ENCODE measurements at places on chromosomes 5 and 9. TPM values are rescaled to one million over a fixed set of nuclear protein-coding genes. Genes with fewer than 3 reads are reported as not detected.

ASS1 gene
- polyA plus RNA-seq: 0.59 TPM

GEMIN5 gene
- polyA plus RNA-seq: 8.4 TPM

DNA sequence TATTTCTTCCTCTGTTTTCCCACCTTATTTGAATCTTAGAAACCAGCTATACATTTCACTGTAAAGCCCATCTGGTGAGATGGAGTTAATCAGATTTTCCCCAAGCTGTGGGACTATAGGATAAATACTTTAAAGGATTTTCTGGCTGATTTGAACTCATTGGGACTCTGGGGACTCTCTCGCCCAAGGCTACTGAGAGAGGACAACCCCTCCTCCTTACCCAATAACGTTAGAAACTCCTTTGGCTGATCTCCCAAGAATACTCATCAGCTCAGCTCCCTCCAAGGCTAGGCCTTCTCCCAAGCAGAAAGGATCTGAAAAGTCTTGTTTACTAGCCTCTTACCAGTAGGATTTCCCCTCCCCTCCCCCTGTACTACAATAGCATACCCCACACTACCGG, 1.5 kb upstream of the GLRA1 start:
- DNase-seq: no peak

INSL6 gene
- polyA plus RNA-seq: not detected

IRX2 gene
- not detected for polyA plus RNA-seq

ZNF169 gene
- polyA plus RNA-seq: 6.4 TPM

QRFP gene
- polyA plus RNA-seq: not detected

GLRA1 gene
- not detected for polyA plus RNA-seq

DNA sequence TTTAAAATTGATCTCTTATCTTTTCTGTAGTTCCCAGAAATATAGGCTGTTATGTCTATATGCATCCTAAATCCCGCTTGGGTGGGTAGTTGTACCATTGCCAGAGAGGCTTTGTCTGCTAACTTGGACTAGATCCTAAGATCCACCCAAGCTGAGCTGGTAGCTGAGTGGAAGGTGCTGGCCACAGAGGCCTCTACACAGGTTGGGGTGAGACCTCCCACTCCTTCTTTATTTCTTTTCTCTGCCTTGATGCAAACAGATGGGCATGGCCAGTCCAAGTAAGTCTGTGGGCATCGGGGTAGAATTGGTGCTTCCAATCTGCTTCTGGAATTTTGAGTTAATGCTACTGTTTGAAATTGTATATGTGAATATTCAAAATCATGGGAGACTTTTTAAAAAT, 14.4 kb upstream of the GADD45G start:
- DNase-seq: no peak

GRCh38 chr5:178993236-178993765, 1.8 kb downstream of the GRM6 start:
- DNase-seq: no peak

GRCh38 chr9:120867676-120868338, 9.2 kb downstream of the PHF19 start:
- DNase-seq: no peak

- DNase-seq: no peak
Observed at GRCh38 chr5:13477118-13477737, 467.3 kb downstream of the DNAH5 start.

CDH9 gene
- polyA plus RNA-seq: not detected

GRM6 gene
- polyA plus RNA-seq: not detected

DNA sequence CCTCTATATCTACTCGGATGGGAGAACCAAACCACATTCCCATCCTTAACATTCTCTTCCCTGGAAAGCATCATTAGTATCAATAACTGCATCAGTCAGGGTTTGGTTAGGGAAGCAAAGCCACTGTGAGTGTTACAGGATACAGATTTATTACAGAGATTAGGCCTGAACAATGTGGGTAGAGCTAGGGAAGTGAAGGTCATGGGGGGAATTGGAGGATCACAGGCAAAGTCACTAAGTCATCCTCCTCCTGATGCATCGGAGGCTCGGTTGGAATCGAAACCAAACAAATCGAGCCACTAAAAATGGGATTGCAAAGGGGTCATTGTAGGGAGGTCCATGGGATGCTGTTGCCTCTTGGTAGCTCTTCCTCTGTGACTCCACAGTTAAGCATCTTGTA, 61.8 kb upstream of the ZBTB43 start:
- no peak for DNase-seq

- no peak for DNase-seq
Observed at GRCh38 chr9:125852386-125852785, 105.2 kb downstream of the PBX3 start.

FOXD4L6 gene
- polyA plus RNA-seq: 0.05 TPM

- DNase-seq: no peak
Observed at GRCh38 chr5:154479160-154479943, 1.3 kb upstream of the HAND1 start.

CBY3 gene
- polyA plus RNA-seq: not detected

DNA sequence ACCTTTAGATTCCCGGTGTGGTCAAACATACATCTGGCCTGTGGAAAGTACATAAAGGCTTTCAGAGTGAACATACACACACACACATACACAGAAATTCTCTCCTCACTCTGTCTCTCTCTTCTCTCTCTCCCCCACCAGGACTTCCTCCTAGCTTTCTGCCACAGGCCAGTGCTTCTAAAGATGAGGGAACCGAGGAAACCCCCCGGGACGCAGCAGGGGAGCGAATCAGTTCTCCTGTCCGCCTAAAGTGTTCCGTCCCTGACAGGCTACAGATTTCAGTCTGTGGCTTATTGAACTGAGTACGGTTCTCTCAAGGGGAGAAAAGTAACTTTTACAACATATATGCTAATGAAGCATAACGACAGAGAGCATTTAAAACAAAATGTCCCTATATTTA, 75.8 kb downstream of the MED27 start:
- DNase-seq: no peak

DNA sequence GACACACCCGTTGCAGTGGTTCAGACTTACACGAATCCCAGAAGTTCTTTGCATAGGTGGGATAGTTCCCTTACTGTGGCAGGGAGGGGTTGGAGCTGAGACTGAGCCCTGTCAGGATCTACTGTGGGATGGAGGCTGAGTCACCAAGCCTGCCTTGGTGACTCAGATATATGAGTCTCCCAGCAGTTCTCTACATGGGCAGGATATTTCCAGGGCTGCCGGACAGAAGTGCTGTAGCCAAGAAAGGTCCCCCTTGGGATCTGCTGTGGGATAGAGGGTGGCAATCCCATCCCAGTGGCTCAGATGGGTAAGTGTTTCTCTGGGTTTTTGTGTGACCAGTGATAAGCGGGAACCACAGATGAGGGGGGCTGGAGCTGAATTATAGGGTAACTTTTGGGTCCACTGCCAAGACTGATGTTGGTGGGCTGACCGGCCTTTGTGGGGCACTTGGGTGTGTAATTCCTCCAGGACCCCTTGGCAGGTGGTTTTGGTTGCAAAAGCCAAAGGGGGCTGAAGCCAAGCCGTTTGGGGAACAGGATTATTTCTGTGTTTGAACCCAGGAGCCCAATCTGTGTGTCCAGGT, 18.7 kb downstream of the XRCC4 start:
- no peak for DNase-seq

GRCh38 chr5:122129306-122129705, at the start of gene ZNF474:
Gene ZNF474, plus strand, starts transcription at chr5:122129546. Its CDS starts 22,445 bp downstream, at chr5:122151991.
- DNase-seq: no peak

GRCh38 chr5:14143546-14143840, 351 bp downstream of the TRIO start:
- DNase-seq: no peak

DNA sequence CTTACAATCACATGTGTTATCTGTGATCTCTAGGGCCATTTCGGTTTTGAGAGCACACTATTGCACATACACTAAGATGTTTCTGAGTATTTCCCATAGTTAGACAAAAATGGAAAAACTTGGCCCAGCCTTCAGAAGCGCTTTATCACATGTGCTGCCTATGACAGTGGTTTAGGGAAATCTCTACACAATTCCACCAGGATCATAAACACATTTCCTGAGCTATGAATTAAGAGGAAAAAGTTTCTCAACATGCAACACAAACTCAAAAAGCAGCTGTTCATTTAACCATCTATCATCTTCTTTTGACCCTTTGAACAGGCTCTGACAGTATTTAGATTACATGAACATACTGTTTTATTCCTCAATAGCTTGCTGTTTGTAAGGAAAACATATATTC, 15.1 kb downstream of the FGF1 start:
- no peak for DNase-seq

DNA sequence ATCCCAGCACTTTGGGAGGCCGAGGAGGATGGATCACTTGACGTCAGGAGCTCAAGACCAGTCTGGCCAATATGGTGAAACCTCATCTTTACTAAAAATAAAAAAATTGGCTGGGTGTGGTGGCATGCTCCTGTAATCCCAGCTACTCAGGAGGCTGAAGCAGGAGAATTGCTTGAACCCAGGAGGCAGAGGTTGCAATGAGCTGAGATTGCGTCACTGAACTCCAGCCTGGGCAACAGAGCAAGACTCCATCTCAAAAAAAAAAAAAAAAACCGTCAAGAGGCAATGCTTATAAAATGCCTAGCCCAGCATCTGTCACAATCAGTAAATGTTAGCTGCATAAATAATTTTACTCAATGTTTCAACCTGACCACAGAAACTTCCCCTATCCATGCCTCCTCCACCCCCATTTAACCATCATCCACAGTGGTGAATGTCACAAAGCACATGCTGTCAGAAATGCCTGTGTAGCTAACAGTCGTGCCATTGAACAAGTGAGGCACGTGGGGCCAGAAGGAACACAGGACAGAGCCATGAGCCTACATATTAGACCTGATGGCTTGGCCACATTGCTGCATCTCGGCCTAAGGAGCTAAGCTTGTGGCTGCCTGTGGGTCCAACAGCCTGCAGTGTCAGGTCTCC, 16.8 kb upstream of the TCOF1 start:
- no peak for DNase-seq

- no peak for DNase-seq
Observed at GRCh38 chr9:6367128-6367890, 39.1 kb downstream of the TPD52L3 start.

- DNase-seq: no peak
Observed at GRCh38 chr5:83312663-83313062, 158.9 kb upstream of the VCAN start.

SPATA31D4 gene
- polyA plus RNA-seq: not detected

GRCh38 chr9:21995666-21996398, 1.2 kb downstream of the CDKN2B-AS1 start:
- DNase-seq: peak; percentile 68

MYMK gene
- polyA plus RNA-seq: not detected

- DNase-seq: no peak
Observed at GRCh38 chr9:134571946-134572917, 69.4 kb upstream of the COL5A1 start.

GRCh38 chr5:72363166-72363802, 43.1 kb downstream of the PTCD2 start:
- DNase-seq: no peak

- DNase-seq: no peak
Observed at GRCh38 chr5:166595274-166595951, 1696.0 kb upstream of the WWC1 start.

GRCh38 chr9:35675732-35676392, 2.1 kb downstream of the CA9 start:
- peak; percentile 96 for DNase-seq

GRCh38 chr5:146410272-146410671, 36.9 kb upstream of the TCERG1 start:
- no peak for DNase-seq

DNA sequence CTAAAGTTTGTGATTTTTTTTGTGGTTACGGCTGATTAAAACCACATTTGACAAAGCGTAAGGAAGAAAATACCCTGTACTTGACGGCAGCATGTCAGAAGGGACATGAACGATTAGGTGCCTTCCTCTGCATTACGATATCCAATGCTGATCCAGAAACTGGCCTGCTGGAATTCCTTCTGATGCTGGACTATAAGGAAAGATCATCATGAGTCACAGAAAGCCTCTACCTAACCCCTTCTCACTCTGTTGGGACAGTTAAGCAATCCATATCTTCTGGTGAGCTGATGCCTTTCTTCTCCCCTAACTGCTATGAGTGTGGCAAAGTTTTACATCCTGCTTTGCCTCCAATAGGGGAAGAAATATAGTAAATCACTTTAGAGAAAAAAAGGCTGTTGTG, 78.4 kb upstream of the PAPPA start:
- DNase-seq: no peak

CD72 gene
- polyA plus RNA-seq: 2.5 TPM

DNA sequence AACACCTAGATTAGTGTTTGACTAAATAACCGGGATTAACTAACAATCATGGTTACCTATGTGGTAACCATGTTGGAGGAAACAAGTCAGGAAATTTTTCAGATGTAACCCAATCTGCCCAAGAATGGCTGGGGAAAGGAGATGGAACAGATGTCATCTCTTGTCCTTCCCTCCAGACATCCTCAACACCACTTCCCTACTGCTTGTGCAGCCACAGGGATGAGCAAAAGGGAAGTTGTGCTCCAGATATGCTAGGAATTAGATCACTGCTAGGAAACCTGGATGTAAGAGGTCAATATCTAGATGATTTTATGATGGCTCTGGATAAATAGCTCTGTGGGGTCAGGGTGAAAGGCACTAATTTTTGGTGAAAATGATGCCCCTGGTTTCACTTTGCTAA, 61.3 kb upstream of the ELL2 start:
- no peak for DNase-seq

- no peak for DNase-seq
Observed at GRCh38 chr9:99785010-99785590, 36.6 kb upstream of the NR4A3 start.

RASEF gene
- not detected for polyA plus RNA-seq

SPINK13 gene
- not detected for polyA plus RNA-seq

TRAF1 gene
- polyA plus RNA-seq: 1.2 TPM

DNA sequence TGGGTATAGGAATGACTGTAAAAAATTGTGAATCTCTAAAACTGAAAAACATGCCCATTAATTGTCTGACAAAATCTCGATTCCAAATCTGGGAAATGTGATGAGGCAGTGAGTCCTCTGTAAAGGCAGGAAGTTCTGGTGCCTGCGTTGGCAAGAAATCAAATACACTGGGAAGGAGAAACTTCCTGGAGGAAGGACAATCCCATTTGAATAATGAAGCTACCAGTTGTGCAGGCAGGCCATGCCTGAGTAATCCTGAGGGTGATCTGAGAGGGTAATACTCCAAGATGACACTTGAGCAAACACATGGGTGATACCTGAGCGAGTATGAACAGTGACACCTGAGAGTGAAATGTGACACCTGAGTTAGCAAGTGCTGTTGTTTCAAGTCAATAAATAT, 49.7 kb downstream of the KIF24 start:
- peak; percentile 39 for DNase-seq

- DNase-seq: no peak
Observed at GRCh38 chr5:54702470-54702869, 184.9 kb downstream of the SNX18 start.

MAP1B gene
- polyA plus RNA-seq: 47.5 TPM

DNA sequence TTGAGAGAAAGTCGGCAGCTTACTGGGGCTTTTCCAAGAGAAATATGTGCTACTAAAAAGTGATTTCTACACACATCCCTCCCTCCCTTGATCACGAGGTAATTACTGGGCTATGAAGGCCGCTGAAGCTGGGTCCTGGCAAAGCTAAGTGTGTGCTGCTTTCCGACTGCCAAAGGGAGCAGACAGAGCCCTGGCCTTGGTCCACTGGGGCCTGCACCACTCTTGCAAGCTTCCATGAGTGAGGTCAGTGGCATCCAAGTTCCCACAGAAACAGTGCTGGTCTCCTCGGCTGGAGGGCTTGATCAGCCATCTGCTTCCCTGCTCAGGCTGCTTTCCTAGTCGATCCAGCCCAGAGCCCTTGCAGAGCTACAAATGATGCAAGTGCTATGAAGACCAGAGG, 154.8 kb upstream of the LHFPL2 start:
- peak; percentile 38 for DNase-seq

FCN2 gene
- not detected for polyA plus RNA-seq

SPINK4 gene
- polyA plus RNA-seq: not detected

OTULIN gene
- 10.4 TPM for polyA plus RNA-seq

Data from SK-N-SH (cell line).